Stimulated activated CD8-positive, alpha-beta memory T cell treated with anti-CD3 and anti-CD28 coated beads, Interleukin-4, amount 100 ng/mL, for 48 hours (primary cell): ENCODE measurements at places on chromosomes 11 and 22.
A peak's percentile ranks its signal among the peaks of the same experiment; 100 is the strongest.

DNA sequence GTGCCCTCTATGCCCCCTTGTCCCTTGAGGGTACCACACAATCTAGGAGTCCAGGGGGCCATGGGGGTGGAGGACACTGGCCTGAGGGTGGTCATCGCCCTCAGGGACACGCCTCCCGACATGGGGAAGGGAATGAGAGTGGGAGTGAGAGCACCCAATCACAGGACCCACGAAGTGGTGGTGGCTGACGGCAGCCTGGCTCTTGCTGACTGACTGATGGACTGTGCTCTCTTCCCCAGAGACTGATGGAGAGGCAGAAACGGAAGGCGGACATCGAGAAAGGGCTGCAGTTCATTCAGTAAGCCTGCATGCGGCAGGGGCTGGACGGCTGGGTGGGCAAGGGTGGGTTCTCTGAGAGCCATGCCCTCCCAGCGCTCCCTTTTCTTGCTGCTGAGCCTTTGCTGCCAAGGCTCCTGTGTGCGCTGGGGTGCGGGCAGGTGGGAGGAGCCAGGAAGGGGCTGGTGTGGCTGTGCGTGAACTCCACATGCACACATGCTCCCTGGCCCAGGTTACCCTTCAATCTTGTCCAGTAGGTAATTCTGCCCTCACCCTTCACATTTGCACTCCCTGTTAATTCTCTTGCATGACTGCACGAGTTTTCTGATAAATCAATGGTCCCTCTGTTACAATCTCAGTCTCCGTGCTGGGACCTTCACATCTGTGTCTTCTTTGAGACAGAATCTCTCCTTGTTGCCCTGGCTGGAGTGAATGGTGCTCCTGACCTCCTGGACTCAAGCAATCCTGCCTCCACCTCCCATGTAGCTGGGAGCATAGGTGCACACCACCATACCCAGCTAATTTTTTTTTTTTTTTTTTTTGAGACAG is 19.3 kb downstream of the ZC3H7B start:
- no peak for DNase-seq

DNA sequence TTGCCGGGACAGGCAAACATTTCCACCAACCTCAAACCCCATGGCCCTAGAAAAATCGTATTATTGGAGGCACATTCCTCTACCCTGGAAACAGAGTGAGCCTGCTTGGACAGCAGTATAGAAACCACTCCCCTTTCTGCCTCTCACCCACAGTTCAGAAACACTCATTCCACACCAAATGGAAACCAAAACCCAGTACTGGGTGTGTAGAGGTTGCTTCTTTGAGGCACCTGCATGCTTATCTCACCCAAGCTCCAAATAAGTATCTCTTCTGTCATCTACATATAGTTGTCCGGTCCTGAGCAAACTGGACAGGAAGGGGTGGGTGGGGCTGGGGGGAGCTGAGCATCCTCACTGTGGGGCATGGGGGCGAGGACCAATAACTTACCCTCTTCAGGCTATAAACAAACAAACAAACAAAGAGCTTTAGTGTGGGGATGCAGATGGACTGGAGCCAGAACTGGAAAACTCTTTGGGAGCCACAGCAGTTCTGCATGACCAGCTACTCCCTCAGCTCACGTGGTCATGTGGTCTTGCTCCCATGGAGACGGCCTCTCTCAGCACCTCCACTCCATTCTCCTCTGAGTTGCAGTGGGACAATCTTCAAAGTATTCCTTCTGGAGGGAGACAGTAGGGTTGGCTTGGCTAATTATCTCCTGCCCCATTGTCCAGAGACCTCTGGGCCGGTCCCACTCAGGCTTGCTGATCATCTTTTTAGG is 1.0 kb upstream of the PLAAT2 start:
- DNase-seq: peak; percentile 47

- DNase-seq: peak; percentile 86
These were observed 26.4 kb downstream of the LRFN4 start for GRCh38 chr11:66883016-66883965.

- DNase-seq: no peak
These were observed 13.3 kb downstream of the CHST1 start for GRCh38 chr11:45651841-45652749.

- DNase-seq: no peak
These were observed 41.2 kb upstream of the GLYATL1 start for GRCh38 chr11:58898106-58898505.
